ENCODE measurements at places on chromosomes 5 and 9. TPM values are rescaled to one million over a fixed set of nuclear protein-coding genes. Genes with fewer than 3 reads are reported as not detected.
A peak's percentile ranks its signal among the peaks of the same experiment; 100 is the strongest.

DNA sequence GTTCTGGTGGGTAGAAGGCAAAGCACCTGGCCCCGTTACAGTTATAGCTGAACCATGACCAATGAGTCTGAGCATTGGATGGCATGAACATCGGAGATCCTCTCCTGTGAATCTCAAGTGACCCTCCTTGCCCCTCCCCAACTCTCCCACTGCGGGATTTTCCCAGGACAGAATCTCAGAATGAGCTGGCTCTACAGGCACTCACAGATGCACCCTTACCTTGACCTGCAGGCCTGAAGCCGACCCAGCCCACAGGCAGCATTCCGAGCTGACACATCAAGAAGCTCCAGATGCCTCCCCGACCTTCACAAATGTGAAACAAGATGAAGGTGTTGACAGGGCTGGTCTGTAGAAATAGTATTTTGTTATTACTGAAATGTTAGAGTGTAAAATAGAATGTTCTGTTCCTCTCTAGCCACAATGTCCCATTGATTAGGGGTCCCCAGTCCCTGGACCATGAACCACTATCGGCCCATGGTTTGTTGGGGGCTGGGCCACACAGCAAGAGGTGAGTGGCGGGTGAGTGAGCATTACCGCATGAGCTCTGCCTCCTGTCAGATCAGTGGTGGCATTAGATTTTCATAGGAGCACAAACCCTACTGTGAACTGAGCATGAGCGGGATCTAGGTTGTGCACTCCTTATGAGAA is 263.4 kb downstream of the AUH start:
- DNase-seq: no peak

GRCh38 chr5:57805170-57805569 is 322.6 kb upstream of the ACTBL2 start:
- no peak for DNase-seq

- DNase-seq: no peak
Measured at GRCh38 chr5:153619771-153620170, 129.3 kb downstream of the GRIA1 start.

- peak; percentile 22 for DNase-seq
Measured at GRCh38 chr9:70924895-70925547, 196.4 kb downstream of the TRPM3 start.

The DAPK1 gene
- 0.47 TPM for total RNA-seq

DNA sequence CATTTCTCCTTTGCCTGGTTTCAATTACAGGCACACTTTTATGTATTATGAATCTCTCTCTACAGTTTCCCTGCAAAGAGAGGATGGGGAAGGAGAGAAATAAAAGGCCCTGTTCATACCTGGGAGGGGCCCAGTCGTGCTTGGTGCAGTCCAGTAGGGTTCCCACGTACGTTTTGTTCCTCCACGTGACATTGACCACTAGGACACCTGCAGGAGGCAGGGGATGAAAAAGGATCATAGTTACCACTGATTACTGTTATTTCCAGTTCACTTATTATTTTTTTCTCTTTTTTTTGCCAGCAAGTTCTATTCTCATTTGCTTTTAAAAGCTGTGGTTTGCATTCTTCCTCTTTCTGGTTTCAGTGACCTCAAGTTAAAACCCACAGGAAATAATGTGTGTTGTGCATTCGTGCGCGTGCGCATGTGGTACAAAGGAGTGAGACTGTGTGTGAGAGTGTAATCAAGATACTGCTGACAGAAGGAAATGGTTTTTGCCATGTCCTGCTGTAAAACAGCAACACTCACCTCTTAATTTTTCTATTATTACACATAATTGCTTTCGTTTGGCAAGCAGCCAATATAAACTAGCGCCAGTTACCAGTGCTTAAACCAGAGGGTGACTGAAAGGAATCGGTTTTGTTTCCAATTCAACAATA is 96.8 kb downstream of the ZNF608 start:
- DNase-seq: peak; percentile 85

Data from activated CD8-positive, alpha-beta T cell treated with anti-CD3 and anti-CD28 coated beads, Interleukin-2, amount 10 ng/mL, durations not matched to agents 7 days and 5 days (primary cell).